ENCODE measurements at places on chromosomes 4 and X. TPM values are rescaled to one million over a fixed set of nuclear protein-coding genes. Genes with fewer than 3 reads are reported as not detected.

Gene SERPINA7
- total RNA-seq, result not detected

Gene SORBS2
- 18.1 TPM for total RNA-seq

Gene RBMXL3
- not detected for total RNA-seq

Gene RADX
- total RNA-seq, result 1.4 TPM

Gene DCLK2
- total RNA-seq, result 14.2 TPM

Gene FBXW7
- total RNA-seq, result 45.1 TPM

Gene RIPPLY1
- not detected for total RNA-seq

Gene CD38
- 0.07 TPM for total RNA-seq

Gene FAM114A1
- 431 TPM for total RNA-seq

Gene MAGEE2
- total RNA-seq, result not detected

Data from smooth muscle cell of the pulmonary artery (primary cell).